Activated CD8-positive, alpha-beta memory T cell treated with anti-CD3 and anti-CD28 coated beads, Interleukin-2, amount 10 ng/mL, durations not matched to agents 7 days and 5 days (primary cell): ENCODE measurements at places on chromosomes 11 and 22. TPM values are rescaled to one million over a fixed set of nuclear protein-coding genes. Genes with fewer than 3 reads are reported as not detected.

- no peaks in the 10 kb centered on the region for H3K36me3 ChIP-seq
- no peak overlapping the region for H3K4me3 ChIP-seq
- DNase-seq: no peak
- peaks cover 13% of the 10 kb centered on the region for H3K27me3 ChIP-seq
These were observed 19.4 kb upstream of the VSTM5 start for GRCh38 chr11:93869830-93870229.

DNA sequence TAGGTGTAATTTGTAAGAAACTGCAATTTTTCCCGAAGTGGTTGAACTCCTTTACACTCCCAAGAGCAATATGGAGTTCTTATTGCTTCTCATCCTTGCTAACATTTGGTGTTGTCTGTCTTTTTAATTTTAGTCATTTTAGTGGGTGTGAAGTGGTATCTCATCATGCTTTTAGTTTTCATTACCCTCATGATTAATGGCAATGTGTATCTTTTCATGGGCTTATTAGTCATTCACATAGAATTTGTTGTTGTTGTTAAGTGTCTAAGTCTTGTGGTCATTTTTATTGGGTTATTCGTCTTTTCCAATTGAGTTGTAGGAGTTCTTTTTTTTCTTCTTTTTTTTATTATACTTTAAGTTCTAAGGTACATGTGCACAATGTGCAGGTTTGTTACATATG lies 238.3 kb upstream of the SESN3 start:
- no peak overlapping the region for H3K4me3 ChIP-seq
- no peak overlapping the region for H3K27ac ChIP-seq
- H3K4me1 ChIP-seq: no peaks in the 10 kb centered on the region
- peaks cover 4% of the 10 kb centered on the region for H3K27me3 ChIP-seq

DNA sequence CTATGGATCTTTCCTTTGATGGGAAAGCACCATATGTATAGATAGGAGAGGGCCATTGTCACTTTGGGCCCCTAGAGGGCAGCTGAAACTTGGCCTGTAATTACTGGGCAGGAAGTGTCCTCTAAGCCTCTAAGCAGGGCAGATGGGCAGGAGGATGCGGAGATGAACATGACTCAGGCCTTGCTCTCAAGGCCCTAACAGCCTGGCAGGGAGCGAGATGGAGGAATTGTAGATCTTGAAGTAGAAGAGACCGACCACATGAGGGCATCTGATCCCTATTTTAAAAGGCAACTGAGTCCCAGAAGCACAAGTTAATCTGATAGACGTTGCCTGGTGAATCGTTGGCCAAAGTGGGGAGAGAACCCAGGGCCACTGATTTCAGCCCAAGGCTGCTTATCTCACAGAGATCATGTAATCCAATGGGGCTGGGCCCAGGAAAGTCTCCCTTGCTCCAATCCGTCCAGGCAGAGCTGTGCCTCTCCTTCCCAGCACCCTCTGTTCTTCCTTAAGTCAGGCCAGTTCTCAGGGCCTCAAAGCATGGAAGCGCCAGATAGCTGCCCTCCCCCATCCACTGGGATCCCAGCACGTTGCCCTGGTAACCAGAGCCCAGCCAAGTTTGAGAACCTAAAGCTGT lies 2.5 kb upstream of the SEPTIN3 start:
- H3K36me3 ChIP-seq: no peaks in the 10 kb centered on the region
- peaks cover 3% of the 10 kb centered on the region for H3K27me3 ChIP-seq
- DNase-seq: peak; percentile 68
- H3K4me3 ChIP-seq: no peak overlapping the region
- peaks cover 3% of the 10 kb centered on the region for H3K4me1 ChIP-seq

DNA sequence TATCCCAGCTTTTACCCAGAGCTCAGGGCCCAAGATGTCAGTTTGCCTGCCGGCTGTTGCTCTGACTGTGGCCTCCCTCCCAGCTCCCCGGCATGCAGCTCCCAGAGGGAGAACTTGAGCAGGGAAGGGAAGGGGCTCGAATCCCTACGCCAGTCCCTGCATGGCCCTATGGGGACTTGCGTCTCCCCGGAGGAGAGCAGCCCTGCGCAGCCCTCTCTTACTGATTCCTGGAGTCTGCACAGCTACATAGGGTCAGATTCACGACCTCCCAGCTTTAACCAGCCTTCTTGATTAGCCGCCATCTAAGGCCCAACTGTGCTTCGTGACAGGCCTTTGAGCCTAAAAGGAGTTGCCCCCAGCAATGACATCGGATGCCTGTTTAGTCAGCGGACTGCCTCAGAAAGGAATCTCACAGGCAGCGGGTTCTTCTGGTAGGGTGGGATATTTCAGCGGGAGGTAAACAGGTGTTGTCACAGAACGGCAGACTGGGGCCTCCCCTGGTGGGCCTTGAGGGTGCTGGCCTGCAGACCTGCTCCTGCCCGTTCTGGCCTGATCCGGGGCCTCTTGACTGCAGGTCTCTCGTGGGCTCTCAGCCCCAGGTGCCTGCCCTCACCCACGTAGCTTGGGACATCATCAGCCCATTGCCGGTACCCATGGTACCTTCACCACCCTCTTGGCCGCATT lies 43.8 kb upstream of the KCNQ1OT1 start:
- no peaks in the 10 kb centered on the region for H3K27me3 ChIP-seq
- no peak overlapping the region for H3K4me3 ChIP-seq
- no peak for DNase-seq
- no peaks in the 10 kb centered on the region for H3K4me1 ChIP-seq
- no peak overlapping the region for H3K27ac ChIP-seq

DNA sequence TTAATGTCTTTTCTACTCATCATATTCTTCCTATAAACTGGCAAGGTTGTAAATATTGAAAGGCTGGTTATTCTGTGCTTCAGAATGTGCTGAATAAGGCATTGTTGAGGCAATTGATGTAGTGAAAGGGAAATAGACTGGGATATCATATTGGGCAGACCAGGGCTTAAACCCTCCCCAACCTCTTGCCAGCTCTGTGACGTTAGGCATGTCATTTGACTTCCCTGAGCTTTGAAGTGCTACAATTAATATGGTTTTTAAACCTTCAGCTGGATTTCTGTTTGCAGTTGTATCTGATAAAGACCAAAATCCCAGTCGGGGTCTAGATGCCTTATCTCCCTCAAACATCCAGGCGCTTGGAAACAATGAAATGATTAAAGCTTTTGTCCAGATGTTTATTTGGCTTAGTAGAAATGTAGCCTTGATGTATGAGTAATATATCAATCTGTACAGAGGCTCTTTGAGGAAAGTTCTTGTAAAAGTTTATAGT lies 208.1 kb downstream of the DBX1 start:
- H3K4me1 ChIP-seq: peaks cover 6% of the 10 kb centered on the region
- peak overlapping the region; percentile 30 for H3K4me3 ChIP-seq
- H3K36me3 ChIP-seq: no peaks in the 10 kb centered on the region
- H3K27ac ChIP-seq: no peak overlapping the region
- no peak for DNase-seq

DNA sequence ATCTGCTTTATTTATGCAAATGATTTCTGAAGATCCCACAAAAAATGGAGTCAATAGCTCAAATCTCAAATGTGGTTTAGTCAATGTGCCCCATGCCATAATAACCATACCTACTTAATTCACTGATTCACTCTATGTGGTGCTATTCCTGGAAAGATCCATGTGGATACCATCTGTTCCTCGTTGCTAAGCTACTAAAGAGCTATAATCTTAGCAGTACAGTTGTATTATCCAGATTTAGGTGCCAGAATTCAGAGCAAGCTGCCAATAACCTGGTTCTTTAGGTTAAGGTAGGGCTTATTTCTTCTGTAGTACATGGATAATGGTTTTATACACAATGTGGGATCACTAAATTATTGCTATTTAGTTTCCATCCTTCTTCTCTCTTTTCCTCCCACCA lies 974.7 kb upstream of the CCDC90B start:
- H3K27ac ChIP-seq: no peak overlapping the region
- DNase-seq: no peak
- no peak overlapping the region for H3K4me3 ChIP-seq
- H3K36me3 ChIP-seq: no peaks in the 10 kb centered on the region

- H3K4me1 ChIP-seq: no peaks in the 10 kb centered on the region
- H3K27ac ChIP-seq: no peak overlapping the region
- no peaks in the 10 kb centered on the region for H3K36me3 ChIP-seq
- DNase-seq: no peak
- no peak overlapping the region for H3K4me3 ChIP-seq
These were observed 298.8 kb downstream of the SWAP70 start for GRCh38 chr11:9962722-9963121.

DNA sequence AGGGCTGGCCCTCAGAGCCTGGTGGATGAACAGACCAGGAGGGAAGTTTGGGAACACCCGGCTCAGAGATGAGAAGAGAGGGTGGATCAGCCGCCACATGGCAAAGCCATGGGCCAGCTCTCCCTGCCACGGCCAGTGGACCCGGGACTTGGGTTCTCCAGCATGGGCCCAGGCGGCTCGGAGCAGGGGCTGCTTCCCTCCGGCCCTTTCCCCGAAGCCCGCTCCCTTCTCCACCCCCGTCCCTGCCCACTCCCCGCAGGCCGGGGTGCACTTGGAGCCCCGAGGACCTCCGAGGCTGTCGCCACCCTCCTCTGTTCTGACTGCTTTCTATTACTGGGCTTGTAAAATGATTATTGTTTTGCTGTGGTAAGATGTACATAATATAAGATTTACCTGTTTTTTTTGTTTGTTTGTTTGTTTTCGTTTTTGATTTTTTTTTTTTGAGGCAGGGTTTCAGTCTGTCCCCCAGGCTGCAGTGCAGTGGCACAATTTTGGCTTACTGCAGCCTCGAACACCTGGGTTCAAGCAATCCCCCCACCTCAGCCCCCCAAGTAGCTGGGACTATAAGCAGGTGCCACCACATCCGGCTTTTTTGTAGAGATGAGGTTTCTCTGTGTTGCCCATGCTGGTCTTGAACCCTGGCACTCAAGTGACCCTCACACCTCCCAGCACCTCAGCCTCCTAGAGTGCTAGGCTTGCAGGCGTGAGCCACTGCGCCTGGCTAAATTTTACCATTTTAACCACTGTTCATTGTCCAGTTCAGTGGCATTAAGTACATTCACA lies 11.3 kb upstream of the TH start:
- no peaks in the 10 kb centered on the region for H3K36me3 ChIP-seq
- no peak overlapping the region for H3K4me3 ChIP-seq
- no peak for DNase-seq

DNA sequence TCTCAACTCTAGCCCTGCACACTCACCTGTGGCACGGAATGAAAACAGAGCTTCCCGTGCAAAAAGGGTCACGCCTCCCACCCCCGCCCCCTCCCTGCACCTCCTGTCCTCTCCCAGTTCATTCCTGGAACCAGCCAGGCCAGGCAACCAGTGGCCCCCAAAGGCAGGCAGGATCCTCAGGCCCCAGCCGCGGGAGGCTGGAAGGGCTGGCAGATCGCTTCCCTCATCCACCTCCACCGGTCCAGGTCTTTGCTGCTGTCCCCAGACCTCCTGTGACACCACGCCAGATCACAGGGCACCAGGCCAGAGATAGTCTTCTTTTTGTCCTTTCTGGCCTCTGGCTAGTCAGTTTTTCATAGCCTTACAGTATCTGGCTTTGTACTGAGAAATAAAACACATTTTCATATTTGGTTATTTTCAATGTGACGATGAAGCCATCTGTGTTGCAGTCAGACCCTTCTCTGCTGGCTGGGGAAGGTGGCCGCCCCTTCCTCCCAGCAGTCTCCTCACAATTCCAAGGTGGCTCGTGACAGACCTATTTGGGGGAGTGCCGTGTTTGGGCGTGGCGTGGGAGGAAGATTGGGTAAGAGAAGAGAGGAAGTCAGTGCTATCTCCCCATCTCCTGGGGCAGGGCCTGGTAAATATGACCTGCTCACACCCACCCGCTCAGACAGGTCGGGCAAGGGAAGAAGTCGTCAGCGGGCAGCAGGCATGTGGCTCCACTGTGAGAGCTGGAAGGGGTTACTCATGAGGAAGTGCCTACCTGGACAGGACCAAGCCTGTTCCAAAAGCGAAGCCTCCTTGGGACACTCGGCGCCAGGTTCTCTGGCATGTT lies 9.1 kb downstream of the SSH3 start:
- H3K36me3 ChIP-seq: no peaks in the 10 kb centered on the region
- DNase-seq: no peak
- H3K27ac ChIP-seq: peak overlapping the region; percentile 61
- peaks cover under 1% of the 10 kb centered on the region for H3K27me3 ChIP-seq
- H3K4me3 ChIP-seq: no peak overlapping the region

GRCh38 chr11:32071811-32072210 lies 19.1 kb upstream of the RCN1 start:
- H3K4me1 ChIP-seq: no peaks in the 10 kb centered on the region
- H3K27ac ChIP-seq: no peak overlapping the region
- no peak overlapping the region for H3K4me3 ChIP-seq
- H3K36me3 ChIP-seq: no peaks in the 10 kb centered on the region
- peaks cover 36% of the 10 kb centered on the region for H3K27me3 ChIP-seq
- DNase-seq: no peak

DNA sequence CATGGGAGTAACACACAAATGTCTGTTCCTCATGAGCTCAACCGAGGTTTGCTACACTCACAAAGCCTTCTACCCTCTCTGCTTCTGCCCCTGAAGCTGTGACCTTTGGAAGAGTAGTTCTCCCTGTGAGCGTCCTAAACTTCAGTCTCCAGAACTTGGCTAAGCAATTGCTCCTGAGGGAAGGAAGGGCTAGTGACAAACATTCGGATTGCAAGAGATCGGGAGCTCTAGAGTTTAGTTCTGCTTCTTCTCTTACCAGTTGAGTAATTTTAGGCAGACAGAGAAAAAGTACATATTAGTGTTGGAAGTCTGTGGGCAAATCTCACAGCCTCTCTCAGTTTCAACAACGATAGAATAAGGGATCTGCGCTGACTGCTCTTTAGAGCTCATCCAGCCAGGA lies 27.3 kb upstream of the ELF5 start:
- H3K27ac ChIP-seq: no peak overlapping the region
- no peaks in the 10 kb centered on the region for H3K4me1 ChIP-seq
- H3K36me3 ChIP-seq: no peaks in the 10 kb centered on the region
- peaks cover 66% of the 10 kb centered on the region for H3K27me3 ChIP-seq
- H3K4me3 ChIP-seq: no peak overlapping the region

DNA sequence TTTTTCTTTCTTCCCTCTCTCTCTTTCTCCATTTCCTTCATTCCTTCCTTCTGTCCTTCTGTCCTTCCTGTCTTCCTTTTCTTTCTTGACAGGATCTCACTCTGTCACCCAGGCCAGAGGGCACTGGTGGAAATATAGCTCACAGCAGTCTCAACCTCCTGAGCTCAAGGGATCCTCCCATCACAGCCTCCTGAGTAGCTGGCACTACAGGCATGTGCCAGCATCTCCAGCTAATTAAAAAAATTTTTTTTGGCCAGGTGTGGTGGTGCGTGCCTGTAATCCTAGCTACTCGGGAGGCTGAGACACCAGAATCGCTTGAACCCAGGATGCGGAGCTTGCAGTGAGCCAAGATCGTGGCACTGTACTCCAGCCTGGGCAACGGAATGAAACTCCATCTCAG lies 4.8 kb upstream of the DUSP8 start:
- H3K4me3 ChIP-seq: no peak overlapping the region
- H3K27me3 ChIP-seq: peaks cover 19% of the 10 kb centered on the region
- H3K4me1 ChIP-seq: peaks cover 4% of the 10 kb centered on the region
- no peaks in the 10 kb centered on the region for H3K36me3 ChIP-seq

The APOA4 gene
- not detected for total RNA-seq

The C1QTNF5 gene
- not detected for total RNA-seq

The PRR33 gene
- not detected for total RNA-seq

The THOC5 gene
- total RNA-seq: 62.9 TPM

The SHANK3 gene
- total RNA-seq: not detected

The CATSPER1 gene
- total RNA-seq: not detected

The SLC22A12 gene
- total RNA-seq: not detected

The ZNF215 gene
- 1.1 TPM for total RNA-seq

The BIK gene
- total RNA-seq: 1.5 TPM
